ENCODE measurements at places on chromosomes 7 and 10.

GRCh38 chr7:27099453-27100370 is 2.8 kb downstream of the HOXA2 start:
- DNase-seq, result no peak

- DNase-seq, result no peak
Observed at GRCh38 chr7:4185721-4186512, 496.2 kb upstream of the FOXK1 start.

DNA sequence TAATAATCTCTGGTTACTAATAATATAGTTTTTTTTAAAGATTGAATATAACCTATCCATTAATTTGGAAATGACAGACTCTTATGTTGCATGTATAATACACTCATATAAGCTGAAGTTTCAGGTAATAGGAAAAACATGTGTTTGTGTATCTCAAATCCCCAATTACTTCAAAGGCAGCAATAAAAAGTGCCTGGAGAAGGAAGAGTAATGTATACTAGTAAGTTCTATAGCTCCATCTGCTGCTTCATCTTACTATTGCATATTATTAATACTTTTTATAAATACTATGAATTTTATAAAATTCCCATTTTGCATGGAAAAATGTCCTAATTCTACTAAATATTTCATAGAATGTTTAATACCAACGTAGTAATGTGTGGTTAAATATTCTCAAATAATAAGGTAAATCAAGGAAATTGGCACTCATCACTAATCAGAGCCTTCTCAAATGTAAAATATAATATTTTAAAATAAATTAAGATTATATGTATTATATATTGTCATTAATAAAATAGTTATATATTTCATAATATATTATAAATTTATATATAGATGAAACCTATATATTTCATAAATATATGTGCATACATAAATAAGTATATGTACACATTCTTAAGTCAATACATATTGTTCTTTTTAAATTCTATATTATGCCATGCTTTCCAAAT is 311.9 kb downstream of the HGF start:
- no peak for DNase-seq

DNA sequence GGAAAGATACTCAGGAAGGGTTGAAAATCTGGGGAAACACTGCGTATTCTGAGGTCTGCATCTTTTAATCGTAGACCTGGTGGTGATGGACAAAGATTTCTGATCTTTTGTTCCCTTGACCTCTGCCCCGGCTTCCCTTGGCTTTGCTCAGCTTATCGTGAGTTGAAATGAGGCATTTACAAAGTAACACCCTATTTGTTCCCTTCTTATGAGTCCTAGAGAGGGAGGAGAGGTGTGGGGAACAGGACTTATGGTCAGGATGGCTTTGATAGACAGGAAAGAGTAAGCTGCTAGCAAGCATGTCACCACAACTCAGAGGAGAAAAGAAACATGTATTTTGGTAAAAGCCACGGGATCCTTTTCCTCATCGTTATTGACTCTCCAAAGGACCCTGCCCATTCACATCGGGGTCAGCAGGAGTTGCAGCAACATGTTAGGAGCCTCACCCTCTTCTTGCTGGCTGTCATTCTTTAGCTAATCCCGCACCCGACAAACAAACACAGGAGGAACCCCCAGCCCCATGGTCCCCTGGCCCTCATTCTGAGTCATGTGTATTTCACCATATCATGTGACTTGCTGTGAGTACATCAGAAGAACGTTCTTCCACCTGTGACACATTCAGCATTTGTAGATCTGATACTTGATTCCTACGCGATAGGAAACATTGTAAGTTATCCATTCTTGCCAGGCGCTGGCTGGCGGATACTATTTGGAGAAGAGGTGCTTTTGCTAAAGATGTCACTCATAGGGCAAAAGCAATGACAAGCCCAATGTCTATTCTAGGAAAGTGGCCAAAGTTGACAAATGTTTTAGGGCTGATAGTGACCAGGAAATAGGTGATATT is 170.1 kb downstream of the RTKN2 start:
- DNase-seq, result no peak

DNA sequence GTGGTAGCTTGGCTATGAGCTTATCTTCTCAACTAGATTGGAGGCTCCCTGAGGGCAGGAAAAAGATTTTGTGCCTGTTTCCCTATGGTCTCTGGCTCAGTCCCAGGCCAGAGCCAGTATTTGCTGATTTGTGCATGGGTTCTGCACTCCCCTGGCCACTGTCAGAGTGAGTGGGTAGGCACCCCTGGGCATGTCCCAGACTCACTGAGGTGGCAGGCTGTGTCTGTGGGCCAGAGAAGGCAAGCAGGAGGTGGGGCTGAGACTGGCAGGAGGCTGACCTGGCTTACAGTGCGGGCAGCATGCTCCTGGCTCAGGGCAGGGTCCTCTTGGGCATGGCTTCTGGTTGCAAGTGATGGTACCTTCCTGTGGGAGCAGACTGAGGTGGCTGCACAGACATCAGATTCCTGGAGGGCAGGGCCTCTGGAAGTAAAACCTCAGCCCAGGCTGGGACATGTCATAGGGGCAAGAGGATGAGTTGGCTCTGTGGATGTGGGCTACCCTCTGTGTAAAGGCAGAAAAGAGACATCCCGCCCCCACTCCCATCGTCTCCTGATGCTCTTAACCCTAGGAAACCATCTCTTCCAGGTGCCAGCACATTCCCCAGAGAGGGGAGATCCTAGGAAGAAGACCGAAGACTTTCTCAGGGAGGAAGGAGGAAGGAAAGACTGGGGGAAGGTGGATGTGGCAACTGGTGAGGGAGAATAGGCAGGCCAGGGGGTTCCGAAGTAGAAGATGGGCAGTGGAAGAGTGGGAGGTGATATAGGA is 4.3 kb downstream of the KCP start:
- no peak for DNase-seq

DNA sequence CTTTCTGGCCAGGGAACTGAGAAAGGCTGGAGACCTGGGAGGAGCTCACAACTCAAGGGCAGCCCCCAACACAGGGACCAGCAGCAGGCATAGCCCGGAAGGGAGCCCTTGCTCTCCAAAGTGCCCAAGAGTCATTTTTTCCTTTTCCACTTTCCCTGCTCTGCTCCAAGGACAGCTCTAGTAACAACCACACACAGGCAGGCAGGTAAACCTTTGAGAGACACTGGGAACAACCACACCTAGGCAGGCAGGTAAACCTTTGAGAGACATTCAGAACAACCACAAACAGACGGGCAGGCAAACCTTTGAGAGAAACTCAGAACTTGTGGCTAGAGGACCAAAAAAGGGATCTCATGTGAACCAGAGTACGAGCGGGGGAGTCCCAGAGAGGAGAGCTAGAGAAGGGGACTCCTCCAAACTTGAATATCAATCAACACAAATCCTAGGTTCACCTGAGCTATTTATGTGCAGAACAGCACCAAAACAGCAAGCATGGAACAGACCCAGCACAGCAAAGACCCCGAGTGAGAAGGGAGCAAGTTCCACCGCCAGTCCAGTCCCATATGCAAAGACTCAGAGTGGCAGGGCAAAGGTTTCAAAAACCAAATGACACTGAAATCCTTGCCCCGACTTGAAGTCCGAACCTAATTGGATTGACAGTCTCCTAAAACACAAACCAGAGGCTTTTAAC is 33.6 kb upstream of the GUSB start:
- no peak for DNase-seq

DNA sequence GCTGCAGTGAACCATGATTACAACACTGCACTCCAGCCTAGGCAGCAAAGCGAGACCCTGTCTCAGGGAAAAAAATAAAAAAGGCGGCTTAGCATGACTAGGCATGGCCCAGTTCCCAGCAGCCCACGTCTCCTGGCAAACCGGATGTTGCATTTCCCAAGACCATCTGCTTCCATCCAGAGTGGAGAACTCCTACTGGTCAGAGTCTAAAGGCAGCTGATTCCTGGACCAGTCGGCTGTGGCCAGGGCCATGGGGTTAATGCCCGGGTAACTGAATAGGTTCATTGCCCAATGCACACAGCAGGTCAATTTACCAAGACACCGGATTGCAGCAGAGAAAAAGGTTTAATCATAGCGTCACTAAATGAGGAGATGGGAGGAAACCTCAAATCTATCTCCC is 133.1 kb downstream of the MYL10 start:
- no peak for DNase-seq

- peak; percentile 31 for DNase-seq
Observed at GRCh38 chr10:17527514-17528146, 73.2 kb upstream of the ST8SIA6 start.

- DNase-seq, result no peak
Observed at GRCh38 chr7:159028508-159029401, 115.9 kb downstream of the VIPR2 start.

- DNase-seq, result no peak
Observed at GRCh38 chr10:72081210-72081609, 7.1 kb downstream of the SPOCK2 start.

GRCh38 chr7:149610441-149611011 is 112.9 kb upstream of the ZNF746 start:
- no peak for DNase-seq

- DNase-seq, result no peak
Observed at GRCh38 chr7:45163692-45164052, 6.1 kb downstream of the RAMP3 start.

- DNase-seq, result no peak
Observed at GRCh38 chr7:120060281-120060680, 212.7 kb upstream of the KCND2 start.

GRCh38 chr7:32762925-32763293 is 128.7 kb downstream of the KBTBD2 start:
- no peak for DNase-seq

- no peak for DNase-seq
Observed at GRCh38 chr7:47817917-47818316, 130.3 kb downstream of the PKD1L1 start.

DNA sequence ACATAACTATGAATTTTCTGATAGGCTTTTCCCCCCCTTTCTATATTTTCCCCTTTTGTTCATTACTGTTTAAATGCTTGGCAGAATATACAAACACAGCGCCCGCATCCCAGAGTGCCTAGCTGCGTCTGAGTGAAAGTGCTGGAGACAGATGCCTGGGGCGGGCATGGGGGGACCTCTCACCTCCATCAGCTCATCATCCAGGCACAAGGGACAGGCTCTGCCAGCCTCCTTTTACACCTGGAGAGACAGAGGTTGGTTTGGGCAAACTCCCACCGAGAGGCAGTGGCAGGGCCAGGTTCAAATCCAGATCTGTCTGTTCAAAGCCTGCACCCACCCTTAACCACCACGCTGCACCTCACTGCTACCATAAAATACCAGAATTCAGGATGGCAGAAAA is 104.5 kb downstream of the FAM53B start:
- no peak for DNase-seq

DNA sequence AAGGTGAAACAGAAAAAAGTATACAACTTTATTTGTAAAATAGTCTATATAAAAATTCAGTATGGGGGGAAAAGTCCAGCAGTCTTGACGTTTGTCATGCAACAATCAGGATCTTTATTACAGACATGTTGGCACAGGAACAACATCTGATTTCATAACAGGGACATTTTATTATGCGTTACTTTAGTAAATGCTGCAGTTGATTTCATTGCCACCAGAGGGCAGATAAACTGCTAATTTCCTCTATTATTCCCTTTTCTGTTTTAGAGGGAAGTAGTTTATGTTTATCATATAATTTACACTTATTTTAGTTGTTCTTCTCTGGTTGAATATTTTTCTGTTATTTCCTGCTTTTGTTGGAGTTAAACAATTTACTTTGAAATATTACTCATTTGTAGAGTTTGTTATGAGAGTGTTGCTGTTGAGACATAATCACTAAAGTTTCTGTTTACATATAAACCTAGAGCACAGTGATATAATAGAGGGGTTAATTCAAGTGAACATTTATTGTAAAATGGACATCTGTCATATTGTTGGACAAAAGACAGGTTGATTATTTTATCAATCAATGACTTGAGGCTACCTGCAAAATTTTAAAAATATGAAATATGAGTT is 3.3 kb downstream of the PLXDC2 start:
- no peak for DNase-seq

DNA sequence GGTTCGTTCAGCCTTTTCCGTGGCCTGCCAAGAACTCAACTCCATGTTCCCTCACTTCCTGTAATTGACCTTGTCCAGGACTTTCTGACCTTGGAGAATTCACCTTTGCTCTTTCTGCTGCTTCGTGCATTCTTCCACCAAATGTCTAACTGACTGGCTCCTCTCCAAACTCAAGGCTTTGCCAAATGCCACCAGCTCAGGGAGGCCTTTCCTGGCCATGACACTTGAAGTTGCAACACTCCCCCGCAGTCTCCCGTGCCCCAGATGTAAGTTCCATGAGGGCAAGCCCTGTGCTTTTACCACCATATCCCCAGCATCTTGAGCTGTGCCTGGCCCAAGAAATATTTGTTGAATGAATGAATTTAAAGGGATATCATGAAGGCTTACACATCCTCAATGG is 238.4 kb downstream of the ARHGAP21 start:
- no peak for DNase-seq

GRCh38 chr10:44258019-44258418 is 126.9 kb downstream of the CXCL12 start:
- DNase-seq, result no peak

- no peak for DNase-seq
Observed at GRCh38 chr7:22694597-22695207, 32.3 kb upstream of the IL6 start.

- no peak for DNase-seq
Observed at GRCh38 chr10:1776127-1776662, 38.9 kb upstream of the ADARB2 start.

DNA sequence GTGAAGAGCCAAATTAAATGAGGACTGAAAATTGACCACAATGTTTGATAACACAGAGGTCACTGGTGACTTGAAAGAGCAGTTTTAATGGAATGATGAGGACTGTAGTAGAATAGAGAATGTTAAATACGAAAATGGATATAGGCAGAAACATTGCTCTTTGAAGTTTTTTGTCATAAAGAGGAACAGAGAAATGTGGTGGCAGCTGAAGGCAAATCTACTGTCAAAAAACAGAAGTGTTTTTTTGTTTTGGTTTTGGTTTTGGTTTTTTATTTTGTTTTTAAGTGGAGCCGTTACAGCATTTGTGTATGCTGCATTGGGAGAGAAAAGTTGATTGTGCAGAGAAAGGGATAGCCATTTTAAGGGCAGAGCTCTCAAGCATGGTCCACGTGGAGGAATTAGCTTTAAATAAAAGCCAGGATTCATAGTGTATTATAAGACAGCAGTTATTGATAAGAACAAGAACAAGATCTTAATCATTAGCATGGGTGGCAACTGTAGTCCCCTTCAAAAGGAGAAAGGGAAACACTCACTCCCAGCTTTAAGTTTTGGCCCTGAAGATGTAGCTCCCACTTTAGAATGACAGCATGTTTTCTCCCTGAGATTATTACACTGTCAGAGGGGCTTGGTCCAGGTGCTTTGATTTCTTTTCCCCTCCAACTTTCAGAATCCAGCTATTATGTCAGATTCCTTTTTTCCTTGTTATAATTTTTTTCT is 156.7 kb upstream of the BET1 start:
- DNase-seq, result no peak

All from GDM1 (cell line).